ENCODE measurements at places on chromosomes 1 and 21.
A peak's percentile ranks its signal among the peaks of the same experiment; 100 is the strongest.

DNA sequence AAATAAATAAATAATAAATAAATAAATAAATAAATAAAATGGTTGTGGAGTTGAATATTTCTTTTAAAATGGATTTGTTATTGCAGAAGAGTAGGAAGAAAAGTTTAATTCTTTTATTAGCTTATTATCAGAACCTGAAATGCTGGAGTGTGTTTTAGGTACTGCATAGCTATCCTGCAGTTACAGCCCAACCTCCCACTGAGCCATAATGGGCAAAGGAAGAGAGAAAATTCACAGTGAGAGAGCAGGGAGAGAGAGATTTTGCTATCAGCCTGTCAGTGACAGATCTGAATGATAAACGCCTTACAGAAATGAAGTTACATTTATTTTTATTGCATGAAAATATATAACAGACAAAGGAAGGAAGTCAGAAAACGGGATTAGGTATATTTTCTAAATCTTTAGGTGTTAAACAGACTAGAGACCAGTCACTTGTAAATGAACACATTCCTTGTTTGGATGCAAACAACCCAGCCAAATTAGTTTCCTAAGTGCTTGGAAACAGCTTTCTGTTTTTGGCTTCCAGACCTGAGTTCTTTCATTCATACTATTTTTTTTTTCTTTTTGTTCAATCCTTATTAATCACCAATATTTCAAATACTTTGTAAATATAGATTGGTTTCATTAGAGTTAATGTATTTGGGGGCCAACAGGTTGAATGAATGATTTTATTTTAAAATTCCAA is 425.3 kb downstream of the USP25 start:
- no peak for DNase-seq

DNA sequence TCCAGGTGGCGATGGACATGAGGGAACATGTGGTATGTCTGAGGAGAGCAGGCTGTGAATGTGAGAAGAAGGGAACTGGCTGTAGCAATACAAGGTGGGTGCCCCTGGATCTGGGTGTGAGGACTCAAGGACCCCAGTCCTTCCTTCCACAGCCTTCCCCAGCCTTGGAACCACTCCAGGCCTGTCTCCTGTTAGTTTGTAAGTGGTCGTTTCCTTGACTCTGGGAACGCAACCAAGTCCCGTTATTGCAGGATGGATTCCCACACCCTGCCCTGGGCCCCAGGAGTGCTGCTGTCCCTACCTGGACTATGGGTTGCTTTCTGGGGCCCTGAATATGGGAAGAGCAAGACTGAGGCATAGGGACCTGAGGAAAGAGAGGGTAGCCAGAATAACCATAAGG is 47.2 kb upstream of the VANGL1 start:
- no peak for DNase-seq

GRCh38 chr21:29181799-29182470 is 51.5 kb downstream of the MAP3K7CL start:
- peak; percentile 79 for DNase-seq

DNA sequence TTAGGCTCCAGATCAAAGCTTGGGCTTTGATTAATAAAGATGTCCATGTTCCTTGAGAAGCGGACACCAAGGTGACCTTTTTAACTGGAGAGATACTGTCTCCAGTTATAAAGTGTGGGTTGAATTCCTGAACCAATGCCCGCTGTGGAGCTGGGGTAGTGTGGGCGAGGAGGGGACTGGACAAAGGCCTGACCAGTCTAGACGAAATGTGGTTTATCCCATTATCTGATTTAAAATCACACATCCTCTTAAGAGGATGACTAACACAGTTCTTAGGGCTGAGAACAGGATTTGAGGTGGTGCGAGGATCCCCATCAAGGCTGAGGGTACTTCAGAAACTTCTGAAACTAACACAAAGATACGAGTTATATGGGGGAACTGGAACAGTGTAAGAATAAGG is 84.5 kb upstream of the GCLM start:
- no peak for DNase-seq

DNA sequence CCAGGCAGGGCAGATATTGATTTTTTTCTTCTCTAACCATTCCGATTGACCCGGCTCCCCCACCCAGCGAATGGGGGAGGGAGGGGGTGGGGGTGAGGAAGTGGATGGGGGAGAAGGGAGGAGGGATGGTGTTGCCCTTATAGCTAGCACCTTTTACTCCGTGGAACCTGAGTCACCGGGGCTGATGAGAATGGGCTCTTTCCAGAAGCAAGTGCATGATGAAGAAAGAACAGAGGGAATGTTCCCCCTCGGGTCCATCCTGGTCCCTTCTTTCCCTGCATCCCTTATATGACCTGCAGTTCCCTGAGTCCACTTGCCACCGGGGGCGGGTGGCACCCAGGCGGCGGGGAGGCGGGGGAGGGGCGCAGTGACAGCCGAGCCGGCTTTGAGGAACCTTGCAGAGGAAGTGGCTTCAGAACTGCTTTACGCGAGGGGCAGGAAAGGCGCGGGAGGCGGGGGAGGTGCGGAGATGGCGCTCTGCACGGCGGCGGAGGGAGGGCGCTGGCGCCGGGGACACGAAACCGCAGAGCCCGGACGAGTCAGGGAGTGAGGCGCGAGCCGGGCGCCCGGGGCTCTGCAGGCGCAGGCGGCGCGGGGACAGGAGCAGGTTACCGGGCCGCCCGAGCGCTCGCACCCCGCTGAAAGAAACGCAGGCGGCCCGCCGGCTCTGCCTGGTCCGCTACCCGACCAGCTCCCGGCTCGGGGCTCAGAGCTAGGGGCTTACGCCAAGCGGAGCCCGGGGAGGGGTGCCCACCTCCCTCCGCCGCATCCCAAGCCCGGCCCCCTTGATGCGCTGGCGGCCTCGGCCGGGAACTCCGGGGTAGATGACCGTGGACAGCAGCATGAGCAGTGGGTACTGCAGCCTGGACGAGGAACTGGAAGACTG is 49.7 kb downstream of the RASSF5 start:
- peak; percentile 96 for DNase-seq

DNA sequence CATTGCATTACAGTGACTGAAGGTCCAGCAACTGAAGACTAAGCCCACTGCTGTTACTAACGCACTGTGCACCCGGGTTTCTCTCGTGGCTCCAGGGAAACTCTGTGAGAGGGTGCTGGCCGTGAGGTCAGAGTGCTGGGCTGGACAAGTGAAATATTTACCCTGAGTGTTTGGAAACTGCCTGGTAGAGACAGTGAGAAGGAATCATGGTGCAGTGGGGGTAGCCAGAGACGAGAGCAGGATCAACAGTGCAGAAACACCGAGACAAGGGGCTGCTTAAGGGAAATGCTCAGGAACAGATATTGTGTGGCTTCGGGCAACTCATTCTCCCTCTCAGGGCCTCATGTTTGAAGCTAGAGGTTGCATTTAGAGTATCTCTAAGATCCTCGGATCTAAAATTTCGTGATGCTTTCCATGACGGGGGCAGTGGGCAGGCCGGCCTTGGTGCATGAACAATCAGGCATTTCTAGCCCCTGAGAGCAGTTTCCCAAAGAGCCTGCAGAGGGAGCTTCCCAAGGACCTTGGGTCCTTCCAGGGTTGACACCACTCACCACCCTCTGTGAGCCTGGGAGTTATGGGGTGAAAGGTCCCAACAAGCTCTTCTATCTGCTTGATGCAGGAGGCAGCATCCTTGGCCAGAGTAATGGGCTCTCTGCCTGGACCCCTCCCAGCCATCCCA is 9.7 kb downstream of the CD2 start:
- peak; percentile 50 for DNase-seq

GRCh38 chr1:31699341-31699891 is 4.4 kb downstream of the COL16A1 start:
- no peak for DNase-seq

- no peak for DNase-seq
Measured at GRCh38 chr1:2049225-2049717, 940 bp upstream of the PRKCZ start.

DNA sequence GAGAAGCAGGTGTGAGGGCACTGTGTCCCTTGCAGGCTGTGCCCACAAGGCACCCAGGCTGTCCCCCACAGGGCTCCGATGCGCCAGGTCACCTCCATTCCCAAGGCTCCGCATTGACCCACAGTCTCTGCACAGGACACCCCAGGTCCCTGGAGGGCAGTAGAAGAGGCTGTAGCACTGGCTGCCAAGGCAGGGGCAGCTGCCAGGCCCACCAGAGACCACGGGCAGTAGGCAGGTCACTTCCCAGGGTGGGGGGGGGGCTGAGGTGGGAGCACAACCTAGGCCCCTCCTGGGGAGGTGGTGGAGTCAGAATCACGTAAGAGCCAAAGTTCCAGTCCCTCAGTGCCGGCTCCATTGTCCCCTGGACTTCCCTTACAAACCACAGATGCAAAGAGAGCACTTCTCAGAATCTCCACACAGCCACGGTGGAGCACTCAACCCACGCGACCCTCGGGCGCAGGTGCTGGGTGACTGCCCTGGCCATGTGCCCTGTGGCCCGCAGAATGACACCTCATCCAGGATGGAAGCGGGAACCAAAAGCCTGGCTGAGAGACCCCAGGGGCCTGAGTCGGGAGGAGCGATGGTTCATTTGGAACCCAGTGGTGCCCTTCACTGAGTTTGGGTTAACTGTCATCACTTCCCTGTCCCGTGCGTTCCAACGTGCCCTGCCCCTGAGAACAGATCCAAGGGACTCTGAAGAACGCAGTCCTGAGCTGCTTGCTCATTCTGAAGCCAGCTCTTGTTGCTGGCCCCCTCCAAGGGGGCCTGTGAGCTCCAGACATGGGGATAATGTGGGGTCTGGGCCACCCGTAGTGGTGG is 69.7 kb upstream of the PDE9A start:
- DNase-seq = no peak

GRCh38 chr21:36549470-36549869 is 69.5 kb upstream of the CLDN14 start:
- no peak for DNase-seq

GRCh38 chr1:93675271-93675670 is 6.4 kb downstream of the BCAR3 start:
- no peak for DNase-seq

DNA sequence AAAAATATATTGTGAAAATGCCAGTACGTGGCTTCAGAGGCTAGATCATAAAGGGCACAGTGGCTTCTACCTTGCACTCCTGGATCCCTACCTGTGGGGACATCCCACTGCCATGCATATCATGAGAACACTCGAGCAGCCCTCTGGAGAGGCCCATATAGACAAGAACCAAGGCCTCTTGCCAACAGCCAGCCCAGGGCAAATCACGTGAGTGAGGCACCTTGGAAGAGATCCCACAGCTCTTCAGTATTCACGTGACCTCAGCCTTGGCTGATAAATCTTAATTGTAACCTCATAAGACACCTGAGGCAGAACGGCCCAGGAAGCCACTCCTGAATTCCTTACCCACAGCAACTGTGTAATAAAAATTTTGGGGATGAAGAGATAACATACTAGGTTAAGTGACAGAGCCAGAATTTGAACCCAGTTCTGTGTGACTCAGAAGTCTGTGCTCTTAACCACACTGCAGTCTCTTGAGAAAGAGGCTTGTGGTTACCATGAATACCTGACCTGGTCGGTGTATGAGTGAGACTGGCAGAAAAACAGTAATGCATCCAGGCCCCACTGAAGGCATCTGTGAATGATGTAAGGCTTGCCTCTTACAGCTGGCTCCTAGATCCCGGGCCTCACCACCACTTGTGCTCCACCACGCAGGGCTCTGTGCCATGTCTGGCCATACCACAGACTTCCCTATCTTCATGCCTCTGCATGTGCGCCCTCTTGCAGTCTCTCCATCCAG is 6.9 kb upstream of the A3GALT2 start:
- DNase-seq = no peak

GRCh38 chr1:170836141-170836540 is 99.2 kb upstream of the MROH9 start:
- DNase-seq = no peak

- DNase-seq = no peak
Measured at GRCh38 chr21:34369741-34370140, 5.6 kb upstream of the SMIM11 start.

DNA sequence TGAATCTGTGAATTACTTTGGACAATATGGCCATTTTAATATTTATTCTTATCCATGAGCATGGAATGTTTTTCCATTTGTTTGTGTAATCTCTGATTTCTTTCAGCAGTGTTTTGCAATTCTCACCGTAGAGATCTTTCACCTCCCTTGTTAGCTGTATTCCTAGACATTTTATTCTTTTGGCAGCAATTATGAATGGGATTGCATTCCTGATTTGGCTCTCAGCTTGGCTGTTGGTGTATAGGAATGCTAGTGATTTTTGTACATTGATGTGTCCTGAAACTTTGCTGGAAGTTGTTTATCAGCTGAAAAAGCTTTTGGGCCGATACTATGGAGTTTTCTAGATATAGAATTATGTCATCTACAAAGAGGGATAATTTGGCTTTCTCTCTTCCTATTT is 44.2 kb upstream of the NEGR1 start:
- DNase-seq = no peak

DNA sequence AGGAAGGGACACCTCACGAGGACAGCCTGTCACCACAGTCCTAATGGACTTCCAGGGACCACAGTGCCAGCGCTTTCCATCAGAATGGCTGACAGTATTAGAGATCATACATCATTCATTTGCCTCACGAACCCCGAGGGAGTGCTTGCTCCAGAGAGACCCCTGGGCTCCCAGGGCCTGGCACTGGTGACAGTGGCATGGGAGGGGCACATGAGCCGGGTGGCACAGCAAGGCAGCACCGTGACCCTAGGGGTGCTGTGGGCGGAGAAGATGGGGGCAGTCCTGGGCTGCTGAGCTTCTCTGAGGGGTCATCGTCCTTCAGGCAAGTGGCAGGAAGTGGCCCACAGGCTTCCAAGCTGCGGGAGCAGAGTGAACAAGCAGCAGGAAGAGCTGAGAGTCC is 16.4 kb upstream of the TSPEAR start:
- no peak for DNase-seq

DNA sequence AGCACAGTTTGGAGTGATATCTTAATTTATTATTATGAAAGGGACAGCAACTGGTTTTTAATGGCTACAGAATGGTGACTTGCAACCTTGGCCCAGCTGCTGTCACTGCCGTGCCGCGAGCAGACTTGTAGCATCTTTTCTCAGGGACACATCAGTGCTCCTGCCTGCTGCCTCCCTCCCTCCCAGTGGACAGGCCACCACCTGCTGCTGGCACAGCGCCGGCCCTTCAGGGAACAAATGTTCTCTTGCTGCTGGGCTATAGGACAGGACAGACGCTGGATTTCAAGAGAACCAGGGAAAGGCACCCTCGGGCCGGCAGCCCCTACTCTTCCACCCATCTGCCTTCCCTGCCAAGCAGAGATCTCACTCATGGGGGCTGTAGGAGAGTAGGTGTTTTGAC is 413.8 kb upstream of the NFIA start:
- no peak for DNase-seq

Measured in OCI-M1 (cell line).